Colonic mucosa (tissue), 4 donors: ENCODE measurements at places on chromosomes 3 and 15.

- no peak for DNase-seq
Measured at GRCh38 chr3:128185630-128186447, 32.6 kb downstream of the EEFSEC start.

GRCh38 chr3:40169983-40170382, 139.5 kb upstream of the EIF1B start:
- DNase-seq, result no peak

GRCh38 chr15:70523616-70524015, 239.7 kb downstream of the UACA start:
- DNase-seq, result no peak

DNA sequence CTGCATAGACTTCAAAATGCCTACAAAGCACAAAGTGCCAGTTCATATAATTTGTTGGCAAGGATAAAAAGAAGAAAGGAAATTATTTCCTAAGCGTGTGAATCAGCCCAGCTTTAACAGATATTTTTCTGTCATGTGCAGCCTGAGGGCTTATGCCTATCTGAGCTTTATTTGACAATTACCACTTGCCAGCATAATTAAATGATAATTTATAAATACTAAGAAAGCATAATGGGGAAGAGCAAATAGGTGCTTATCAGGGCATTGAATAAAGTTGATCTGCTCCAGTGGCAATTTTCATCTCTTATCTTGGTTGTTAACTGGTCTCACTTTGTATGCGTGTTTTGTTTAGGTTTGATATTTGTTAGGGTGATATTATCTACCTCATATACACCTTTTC, 313.4 kb upstream of the DNAJC19 start:
- no peak for DNase-seq

- DNase-seq, result no peak
Measured at GRCh38 chr15:55224892-55225291, 28.2 kb upstream of the RSL24D1 start.

- no peak for DNase-seq
Measured at GRCh38 chr15:65712415-65712814, 79.7 kb downstream of the DENND4A start.

DNA sequence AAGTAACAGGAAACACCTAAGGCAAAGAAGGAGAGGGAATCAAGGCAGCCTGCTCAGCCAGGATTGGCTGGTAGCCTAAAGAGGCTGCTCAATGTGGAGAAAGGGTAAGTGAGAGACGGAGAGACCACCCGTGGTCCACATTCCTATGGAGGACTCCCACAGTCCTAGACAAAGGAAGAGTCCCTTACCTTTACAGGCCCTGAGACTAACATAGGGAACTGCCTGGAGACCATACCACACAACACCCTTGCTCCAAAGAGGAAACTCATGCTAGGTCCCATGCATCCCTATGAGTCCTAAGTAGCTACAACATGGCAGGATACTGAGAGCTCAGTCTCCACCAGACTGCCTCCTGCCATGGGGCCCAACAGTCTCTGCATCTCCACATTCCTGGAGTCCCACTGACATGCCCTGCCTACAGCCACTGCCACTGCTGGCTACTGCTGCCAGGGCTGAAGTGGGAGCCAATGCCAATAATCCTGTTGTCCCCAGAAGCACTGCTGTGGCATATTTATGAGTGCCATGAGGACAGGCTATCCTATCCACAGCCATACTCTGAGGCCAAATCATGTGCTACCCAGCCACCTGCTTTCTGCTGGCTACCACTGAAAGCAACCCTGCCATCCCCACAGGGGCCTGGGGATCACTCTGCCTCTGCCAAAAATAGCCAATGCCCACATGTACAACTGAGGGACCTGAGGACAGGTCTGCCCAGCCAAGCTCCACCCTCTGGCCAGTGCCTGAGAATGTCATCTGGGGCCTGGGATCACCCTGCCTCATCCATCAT, 45.0 kb downstream of the COPS2 start:
- no peak for DNase-seq

DNA sequence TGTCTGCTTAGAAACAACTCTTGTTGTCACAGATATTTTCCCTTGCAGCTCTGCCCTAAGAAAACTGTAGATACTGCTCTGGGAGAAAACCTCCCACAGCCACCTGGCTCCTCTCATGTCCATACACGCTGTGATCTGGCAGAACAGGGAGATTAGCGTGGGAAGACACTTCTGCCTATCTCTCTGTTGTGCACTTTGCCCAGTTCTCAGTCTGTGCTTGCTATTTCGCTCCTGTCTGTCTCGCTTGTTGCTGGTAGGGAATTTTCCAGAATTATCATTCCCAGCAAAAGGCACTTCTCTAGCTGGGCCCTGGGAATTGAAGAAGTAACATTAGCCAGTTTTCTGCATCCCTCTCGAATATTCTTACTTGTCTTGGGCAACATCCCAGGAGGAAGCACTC, 8.1 kb upstream of the GATM start:
- DNase-seq, result no peak

- no peak for DNase-seq
Measured at GRCh38 chr15:80491163-80491847, 87.1 kb downstream of the ARNT2 start.

- DNase-seq, result no peak
Measured at GRCh38 chr15:47732248-47732647, 14.9 kb downstream of the SEMA6D start.

DNA sequence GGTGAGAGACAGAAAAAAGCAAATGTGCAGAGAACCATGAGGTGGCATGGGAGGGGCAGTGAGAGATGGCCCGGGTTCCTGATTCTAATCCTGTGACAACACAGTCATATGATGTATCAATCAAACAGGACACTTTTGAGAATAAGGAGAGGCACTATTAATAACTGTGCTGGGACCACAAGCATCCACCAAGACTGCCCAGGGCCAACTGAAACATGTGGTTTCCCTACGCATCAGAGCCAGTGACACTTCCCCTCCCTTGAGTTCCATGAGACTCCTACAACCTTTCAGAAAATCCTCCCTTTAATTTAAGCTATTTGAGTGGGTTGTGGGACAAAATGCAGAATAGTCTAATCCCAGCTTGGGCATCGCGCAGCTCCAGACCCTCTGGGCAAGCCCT, 17.4 kb downstream of the SH3BP5 start:
- no peak for DNase-seq

DNA sequence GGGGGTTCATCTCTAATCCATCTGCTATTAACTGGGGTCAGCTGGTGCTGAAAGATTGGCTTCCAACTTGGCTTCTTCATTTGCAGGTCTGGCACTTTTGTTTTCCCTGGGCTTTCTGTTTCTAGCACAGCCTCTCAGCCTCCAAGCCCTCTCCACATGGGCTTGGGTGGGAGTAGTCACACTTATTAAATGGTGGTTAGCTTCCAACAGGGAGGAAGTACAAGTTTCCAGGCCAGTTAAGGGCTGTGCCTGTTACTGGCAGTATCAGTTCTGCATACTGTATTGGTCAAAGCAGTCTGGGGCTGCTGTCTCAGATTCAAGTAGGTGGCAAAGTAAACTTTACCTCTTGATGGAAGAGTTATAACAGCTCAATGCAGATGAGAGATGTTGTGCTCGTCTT, 627.1 kb upstream of the CCDC54 start:
- no peak for DNase-seq

GRCh38 chr3:125960066-125960424, 8.9 kb upstream of the ROPN1B start:
- no peak for DNase-seq

DNA sequence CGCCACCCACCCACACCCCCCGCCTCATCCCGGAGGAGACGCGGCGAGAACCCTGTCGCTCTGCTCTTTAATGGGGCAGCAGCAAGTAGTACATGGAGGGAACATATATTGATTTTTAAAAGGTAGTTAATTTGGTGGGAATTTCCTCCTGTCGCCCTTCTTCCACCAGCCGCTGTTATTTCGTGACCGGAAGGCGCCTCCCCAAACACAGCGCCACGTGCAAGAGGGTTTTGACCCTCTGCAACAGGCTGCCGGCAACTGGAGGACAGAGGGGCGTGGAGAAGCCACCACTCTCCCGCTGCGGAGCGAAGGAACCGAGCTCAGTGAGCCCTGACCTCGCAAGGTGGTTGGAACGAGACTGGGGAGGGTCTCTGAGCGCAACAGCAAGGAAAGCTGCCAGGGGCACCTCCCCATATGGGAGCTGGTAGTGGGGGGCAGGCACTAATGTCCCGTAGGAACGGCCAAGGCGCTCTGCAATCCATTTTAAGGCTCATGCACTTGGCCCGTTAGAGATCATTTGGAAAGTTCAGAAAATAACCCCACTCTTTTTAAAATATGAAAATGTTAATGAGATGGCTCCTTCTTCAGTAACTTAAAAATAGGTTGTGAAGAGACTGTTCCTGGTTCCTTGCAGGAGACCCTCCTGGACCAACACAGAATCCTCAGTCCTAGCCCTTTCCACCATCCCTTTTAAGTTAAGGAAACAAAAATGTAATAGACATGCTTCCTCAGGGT, 4.3 kb downstream of the ONECUT1 start:
- DNase-seq, result no peak

DNA sequence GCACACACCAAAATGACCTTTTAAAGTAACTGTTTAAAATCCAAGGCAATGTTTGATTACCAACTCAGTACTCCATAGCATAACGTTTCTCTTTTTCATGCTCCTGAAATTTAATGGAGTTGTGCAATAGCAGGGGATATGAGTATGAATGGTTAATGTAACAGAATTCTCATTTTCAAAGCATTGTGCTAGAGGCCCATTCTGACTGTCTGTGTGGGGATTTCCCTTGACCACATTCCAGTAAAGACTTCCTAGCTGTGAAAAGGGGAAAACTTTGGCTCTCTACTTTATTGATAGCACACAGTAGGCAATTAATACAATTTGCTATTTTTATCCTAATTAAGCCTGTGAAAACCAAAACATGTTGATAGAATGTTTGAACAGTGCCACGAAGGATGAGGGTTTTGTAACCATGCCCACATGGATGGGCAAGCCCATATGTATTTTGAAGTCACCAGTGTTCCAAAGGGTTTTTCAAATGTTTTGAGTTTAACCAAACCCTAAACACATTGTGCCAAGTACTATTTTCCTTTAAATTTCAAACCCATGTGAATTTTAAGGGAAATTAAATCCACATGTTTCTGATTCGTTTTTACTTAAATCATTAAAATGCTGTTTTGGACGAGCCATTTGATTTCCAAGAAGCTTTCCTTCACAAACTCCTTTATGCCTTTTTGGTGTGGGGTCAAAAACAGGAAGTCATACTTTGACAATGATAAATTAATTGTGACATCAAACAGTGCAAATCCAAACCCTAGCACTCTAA, 261.2 kb downstream of the SHOX2 start:
- DNase-seq, result no peak

- DNase-seq, result peak; percentile 37
Measured at GRCh38 chr15:85667491-85668424, 127.0 kb downstream of the KLHL25 start.

GRCh38 chr3:133130168-133130567, 92.0 kb downstream of the TMEM108 start:
- no peak for DNase-seq

DNA sequence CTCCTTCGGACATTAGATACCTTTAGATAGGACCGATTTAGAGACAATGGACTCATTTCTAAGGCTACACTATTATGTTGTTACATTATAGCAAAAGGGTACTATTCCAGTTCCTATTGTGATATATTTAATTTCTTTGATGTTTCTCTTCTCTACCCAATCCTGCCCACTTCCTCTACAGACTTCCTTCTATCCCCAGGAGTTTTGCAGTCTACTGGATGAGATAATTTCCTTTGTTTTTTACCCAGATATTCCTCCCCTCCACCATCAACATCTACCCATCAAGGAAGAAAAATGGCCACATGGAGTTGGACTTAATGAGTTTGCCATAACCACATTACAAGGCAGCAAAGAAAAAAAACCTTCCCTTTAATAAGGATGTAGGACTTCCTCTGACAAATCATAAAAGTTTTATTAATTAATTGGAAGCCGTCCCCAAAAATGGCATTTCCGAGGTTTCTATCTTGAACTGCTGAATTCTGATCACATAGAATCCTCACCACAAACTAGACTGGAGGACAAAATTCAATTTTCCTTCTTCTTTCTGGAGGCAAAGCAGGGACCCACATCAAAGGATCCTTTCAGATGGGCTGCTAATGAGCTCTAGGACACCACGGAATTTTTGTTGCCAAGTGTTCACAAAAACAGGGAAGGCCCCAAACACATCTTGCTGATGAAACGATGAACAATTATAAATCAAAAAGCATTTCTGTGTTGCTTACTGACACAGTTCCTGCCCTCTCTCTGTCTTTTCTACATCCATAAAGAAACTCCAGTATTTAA, 33.4 kb downstream of the FRMD4B start:
- DNase-seq, result no peak

DNA sequence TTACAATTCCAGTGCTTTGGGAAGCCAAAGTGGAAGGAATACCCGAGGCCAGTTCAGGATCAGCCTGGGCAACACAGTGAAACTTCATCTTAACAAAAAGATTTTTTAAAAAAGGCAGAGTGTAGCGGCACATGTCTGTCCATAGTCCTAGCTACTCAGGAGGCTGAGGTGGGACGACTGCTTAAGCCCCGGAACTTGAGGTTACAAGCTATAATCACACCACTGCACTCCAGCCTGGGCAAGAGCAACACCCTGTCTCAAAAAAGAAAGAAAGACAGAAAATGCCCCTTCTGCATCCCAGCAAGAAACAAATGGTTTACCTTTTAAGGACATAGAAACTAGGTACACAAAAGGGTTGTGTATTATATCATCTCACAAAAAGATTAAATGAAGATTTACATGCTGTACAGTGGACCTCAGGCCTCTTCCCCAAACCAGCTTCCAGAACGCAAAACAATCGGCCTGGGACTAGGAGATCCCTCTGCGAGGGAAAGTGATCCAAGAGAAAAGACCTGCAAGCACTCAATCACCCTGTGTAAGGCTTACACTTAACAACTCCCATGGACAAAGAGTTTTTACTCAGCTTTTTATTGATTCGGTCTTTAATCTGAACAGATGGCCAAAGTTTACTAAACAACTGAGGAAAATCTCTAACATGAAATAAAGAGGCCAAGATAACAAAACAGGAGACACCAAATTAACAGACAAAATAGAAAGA, 21.2 kb downstream of the TFDP2 start:
- no peak for DNase-seq

- DNase-seq, result no peak
Measured at GRCh38 chr3:42728668-42729364, 26.2 kb upstream of the HHATL start.

DNA sequence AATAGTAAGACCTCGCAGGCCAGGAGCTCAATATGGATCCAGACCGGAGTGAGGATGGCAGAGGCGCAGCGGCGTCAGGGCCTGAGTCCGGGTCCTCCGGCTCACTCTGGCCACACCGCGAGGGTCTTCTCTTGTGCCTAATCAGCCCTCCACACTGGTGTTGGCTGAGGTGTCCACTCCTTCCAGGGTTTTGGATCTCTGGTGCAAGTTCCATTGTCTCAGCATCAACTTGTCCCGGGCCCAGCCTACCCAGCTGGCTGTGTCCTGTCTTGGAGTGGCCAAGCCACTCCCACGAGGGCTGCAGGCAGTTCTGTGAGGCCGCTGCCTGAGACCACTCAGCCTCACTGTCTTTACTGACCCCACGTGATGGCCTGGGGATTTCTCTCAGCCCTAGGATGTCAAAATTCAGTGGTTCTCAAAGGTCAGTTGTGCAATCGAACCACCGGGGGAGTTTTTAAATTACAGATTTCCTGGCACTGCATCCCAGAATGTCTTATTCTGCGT, 12.6 kb upstream of the GOLGA6L7 start:
- no peak for DNase-seq

- DNase-seq, result no peak
Measured at GRCh38 chr3:177306252-177306651, 109.0 kb upstream of the TBL1XR1 start.
